ENCODE measurements at places on chromosomes 16 and 17.

DNA sequence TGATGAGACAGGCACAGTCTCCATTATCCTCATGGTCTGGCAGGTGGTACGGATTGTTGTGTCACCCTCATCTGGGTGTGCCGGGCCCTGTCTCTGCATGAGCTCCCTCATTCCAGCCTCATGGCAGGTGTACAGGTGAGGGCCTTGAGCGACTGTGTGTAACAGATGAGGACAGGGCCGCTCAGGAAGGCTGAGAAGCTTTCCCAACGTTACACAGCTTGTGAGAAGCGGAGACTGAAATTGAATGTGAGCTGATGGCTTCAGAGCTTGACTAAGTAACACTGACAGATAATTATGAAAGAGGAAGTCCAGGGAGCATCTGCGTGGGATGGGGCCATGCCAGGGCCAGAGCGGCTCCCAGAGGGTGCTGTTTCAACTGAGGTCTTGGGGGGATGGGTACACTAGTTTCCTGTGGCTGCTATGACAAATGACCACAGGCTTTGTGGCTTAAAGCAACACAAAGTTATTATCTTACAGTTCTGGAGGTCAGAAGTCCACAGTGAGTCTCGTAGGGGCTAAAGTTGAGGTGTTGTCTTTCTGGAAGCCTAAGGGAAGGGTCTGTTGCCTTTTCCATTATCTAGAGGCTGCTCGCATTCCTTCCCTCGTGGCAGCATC lies 36.7 kb downstream of the CMIP start:
- no peak for DNase-seq

DNA sequence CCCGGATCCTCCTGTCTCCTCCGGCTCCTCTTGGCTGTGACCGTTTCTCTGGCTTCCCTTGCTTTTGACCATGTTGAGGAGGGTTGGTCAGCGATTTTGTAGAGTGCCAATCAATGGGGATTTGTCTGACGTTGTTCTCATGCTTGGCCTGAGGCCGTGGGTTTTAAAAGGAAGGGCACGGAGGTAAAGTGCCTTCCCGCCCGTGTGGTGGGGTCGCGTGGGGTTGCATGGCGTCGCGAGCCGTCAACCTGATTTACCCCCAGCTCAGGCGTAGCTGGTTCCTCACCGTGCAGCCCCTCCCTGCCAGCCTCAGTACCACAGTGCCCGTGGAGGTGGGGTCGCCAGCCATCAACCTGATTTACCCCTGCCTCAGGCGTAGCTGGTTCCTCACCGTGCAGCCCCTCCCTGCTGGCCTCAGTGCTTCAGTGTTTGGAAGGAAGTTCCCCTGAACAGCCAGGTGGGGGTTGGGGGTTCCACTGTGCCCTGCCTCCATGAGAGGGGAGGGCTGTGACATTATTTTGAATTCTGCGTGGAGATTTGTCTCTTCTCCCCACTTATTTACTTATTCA lies 5.0 kb downstream of the TPSAB1 start:
- DNase-seq: no peak

- no peak for DNase-seq
These were observed 235.1 kb downstream of the ZNF423 start for GRCh38 chr16:49620869-49621240.

DNA sequence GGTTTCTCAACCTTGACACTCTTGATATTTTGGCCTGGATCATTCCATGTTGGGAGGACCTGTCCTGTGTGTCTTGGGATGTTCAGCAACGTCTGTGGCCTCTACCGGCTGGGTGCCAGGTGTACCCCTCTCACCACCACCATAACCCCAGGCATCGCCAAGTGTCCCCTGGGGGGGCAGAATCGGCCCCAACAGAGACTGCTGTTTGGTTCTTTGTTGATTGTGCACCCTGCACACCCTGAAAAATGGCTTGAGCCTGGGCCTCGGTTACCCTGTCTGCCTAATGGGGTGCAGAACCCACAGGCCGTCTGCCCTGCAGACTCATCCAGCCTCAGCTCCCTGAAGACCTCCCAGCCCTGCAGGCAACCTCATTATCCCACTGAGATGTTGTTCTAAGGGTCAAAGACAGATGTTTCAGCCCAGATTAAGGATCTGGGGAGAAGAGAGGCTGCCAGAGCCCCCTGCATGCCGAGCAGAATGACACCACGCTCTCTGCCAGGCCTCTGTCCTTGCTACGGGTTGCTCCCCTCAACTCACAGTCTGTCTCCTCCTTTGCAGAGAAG lies 9.2 kb downstream of the CACNG1 start:
- DNase-seq: no peak

- DNase-seq: no peak
These were observed 678 bp downstream of the SRP68 start for GRCh38 chr17:76071531-76072147.

- DNase-seq: no peak
These were observed 7.7 kb downstream of the USP6 start for GRCh38 chr17:5123343-5124124.

DNA sequence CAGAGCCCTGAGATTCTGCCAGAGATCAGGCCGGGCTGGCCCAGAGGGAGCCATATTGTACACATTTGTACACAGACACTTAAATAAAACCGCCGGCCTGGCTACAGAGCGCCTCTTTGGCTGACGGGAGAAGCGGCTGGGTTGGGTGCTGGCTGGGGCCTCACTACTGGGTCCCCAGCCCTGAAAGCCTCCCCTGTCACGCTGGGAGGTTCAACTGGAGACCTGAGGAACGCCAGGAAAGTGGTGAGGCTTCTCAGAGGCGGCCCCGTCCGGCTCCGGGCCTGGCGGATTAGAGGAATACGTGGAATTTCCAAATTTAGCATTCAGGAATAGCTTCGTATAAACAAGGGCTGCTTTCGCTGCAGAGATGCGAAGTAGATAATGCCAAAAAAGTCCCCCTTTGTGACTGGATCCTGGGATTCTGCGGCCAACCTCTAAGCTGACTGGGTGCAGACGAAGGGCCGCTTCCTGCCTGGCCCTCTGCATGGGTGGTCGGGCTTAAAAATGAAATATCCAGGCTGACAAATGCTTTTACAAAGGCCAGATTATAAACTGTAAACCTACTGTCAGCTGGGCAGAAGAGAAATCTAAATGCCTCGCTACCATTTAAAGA lies 252.4 kb downstream of the IRF8 start:
- DNase-seq: no peak

DNA sequence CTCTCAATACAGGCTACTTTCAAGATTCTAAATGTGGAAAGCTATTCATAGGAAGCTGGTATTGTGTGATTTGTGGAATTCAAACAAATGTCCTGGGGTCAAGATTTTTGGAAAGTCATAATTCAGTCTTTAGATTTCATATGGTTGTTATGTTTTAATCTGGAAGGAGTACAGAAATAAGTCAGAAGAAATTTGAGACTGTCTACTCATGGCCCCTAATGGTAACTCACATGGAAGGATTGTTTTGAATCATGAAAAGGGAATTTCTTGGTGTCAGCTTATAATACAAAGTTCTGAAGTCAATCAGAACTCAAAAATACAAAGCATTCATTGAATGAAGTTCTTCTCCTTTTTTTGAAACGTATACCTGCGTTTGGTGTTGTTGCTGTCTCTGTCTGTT lies 3.1 kb downstream of the KCNJ2 start:
- DNase-seq: no peak

DNA sequence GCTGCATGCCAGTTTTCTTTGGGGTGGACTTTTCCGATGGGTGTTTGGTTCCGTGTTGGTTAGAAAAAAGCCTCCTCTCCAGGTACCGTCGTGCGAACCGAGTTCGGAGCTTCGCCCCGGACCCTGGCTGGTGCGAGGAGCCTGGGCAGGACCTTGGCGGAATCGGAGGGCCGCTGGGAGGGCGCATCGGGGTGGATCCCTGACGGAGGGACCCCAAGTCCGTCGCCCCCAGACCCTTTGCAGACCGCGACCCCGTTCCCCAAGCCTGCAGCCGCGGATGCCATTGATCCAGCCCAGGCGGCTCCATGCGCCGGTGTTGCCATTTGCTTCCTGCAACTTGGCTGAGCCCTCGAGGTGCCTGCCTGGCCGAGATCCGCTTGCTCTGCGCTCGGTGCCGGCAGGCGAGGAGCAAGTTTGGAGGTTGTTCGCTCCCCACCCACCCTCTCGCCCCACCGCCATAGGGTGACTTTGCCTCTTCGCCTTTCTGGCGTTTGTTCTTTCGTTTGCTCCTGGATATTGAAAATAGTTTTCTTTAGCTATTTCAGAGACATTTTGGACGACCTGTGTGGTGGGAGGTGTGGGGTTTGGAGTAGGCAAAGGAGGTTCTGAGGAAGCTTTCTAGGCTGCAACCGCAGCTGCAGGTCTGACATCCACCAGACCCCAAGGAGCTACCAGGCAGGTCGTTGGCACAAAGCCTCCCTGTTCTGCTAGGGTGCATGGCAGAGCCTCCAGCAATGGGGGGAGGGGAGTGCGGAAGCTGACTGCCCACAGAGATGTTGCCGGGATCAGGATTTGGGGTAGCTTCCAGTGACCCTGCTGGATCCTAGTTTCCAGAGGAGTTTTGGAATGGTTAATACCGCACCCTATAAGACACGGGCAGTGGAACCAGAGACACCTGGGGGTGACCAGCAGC lies 58.2 kb downstream of the RAP1GAP2 start:
- no peak for DNase-seq
